NCI-H226 (cell line): ENCODE measurements at places on chromosomes 16 and 17.

- DNase-seq, result no peak
Measured at GRCh38 chr17:83036666-83037065, 42.7 kb upstream of the METRNL start.

DNA sequence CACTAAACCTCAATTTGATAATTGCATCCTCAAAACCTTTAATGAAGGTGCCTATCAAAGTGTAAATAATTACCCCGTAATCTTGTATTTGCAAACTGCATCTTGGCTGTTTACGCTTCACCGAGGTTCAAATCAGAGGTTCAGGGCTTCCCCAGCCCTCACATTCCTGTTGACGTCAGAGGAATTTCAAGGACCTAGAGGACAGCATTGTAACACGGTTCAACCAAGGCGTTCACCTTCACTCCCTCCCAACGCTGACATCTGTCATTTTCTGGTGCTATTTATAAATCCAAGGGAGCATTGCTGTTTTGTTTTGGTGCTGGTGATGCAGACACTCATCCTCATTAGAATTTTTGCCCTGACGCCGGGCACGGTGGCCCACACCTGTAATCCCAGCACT is 691.6 kb upstream of the RBFOX1 start:
- no peak for DNase-seq

DNA sequence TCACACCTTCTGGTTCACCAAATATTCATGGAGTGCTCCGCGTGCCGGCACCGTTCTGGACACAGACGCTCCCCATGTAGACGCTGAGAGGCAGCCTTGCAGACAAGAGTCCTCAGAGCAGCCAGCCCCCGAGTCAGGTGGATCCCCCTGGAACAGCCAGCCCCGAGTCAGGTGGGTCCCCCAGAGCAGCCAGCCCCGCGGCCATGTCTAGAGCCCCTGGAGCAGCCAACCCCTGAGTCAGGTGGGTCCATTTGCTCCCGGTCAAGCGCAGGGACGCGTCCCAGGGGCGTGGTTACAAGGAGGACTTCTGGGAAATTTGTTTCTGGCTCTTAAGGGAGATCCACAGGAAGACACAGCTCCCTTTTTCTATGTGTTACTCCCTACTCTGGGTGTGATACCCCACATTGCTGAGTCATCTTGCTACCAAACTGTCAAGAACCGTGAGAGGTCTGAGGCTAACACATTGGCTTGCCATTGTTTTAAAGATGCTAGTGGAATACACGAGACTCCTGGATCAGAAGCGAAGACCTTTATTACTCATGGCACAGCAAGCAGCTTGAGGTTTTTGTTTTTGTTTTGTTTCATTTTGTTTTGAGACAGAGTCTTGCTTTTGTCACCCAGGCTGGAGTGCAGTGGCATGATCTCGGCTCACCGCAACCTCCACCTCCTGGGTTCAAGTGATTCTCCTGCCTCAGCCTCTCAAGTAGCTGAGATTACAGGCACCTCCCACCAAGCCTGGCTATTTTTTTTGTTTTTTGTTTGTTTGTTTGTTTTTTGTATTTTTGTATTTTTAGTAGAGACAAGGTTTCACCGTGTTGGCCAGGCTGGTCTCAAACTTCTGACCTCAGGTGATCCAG is 43.3 kb upstream of the CBFA2T3 start:
- DNase-seq, result no peak

GRCh38 chr16:19948186-19949104 is 63.8 kb upstream of the GPRC5B start:
- DNase-seq, result no peak

GRCh38 chr16:25867041-25867440 is 175.3 kb downstream of the HS3ST4 start:
- no peak for DNase-seq

DNA sequence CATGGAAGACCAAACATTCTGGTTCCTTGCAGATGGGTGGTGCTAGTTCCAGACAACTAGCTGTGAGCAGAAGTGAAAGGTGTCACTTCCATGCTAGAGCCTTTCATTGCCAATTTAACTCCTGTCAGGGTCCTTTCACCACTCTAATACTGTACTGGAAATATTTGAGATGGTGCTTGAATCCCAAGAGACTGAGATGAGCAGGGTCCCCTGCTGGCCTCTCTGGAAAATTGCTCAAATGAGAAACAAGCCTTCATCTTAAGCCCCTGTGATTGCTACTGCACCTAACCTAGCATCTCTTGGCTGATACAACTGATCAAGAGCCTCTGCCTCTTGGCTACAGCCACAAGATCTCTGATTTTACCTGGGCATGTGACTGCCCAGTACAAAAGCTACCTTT is 7.4 kb upstream of the VAC14 start:
- no peak for DNase-seq

DNA sequence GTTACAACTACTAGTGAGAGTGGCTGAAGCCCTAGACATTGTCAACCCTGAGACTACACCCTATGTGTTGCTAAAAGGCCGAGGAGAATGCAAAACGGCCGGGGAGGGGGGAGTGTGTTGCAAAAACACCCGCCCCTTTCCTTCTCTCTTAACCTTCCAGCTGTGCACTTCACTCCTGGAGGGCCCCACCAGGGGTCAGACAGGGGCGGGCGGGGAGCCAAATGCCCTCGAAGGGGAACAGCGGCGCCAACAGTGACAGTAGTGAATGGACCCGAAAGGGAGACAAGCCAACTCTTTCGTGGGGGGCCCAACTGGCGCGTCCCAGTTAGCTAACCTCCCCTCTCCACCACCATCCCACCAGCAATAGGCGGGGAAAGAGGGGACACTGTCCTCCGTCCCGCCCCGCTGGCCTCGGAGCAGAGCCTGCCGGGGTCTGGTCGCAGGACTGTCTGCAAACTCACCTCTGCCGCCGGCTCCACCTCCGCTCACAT is 352 bp downstream of the MARF1 start:
- DNase-seq, result no peak

DNA sequence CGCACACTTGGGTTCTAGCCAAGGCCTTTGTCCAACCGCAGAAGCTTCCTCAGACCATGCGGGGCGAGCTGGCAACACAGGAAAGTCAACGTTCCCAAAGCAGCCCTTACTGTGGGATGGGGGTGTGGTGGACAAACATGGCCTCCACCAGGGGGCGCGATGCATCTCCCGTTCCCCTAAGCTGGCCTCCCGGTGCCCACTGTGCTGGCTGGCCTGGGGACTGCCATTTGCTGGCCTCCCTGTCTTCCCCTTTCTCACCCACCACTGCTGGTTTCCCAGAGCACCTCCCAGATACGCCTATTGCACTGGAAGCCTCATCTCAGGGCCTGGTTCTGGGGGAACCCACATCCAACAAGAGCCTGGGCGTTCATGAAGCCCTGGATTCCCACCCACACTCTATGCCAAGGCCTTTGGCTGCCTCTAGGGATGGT is 145.3 kb downstream of the IRF8 start:
- no peak for DNase-seq

- no peak for DNase-seq
Measured at GRCh38 chr16:10964891-10965326, 20.5 kb downstream of the CLEC16A start.

- DNase-seq, result peak; percentile 99
Measured at GRCh38 chr17:37813751-37814150, 68.9 kb upstream of the HNF1B start.

DNA sequence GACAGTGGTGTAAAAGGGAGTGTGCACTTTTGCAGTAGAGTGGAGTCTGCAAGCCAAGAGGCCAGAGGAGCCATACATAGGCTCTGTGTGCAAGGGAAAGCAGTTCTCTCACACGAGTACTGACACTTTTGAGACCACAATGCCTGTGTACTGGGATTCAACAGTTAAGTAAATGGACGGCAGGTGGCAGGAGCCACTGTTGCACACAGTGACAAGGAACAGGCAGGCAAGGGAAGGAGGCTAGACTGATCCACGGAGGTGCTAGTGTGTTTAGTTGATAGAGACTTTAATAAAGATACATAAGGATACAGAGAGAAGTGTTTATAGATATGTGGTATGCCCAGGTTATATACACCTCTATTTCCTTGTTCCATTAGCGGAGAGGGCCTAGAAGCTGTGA is 67.0 kb downstream of the MPRIP start:
- DNase-seq, result no peak

- no peak for DNase-seq
Measured at GRCh38 chr16:30892670-30893416, 1.0 kb downstream of the BCL7C start.

DNA sequence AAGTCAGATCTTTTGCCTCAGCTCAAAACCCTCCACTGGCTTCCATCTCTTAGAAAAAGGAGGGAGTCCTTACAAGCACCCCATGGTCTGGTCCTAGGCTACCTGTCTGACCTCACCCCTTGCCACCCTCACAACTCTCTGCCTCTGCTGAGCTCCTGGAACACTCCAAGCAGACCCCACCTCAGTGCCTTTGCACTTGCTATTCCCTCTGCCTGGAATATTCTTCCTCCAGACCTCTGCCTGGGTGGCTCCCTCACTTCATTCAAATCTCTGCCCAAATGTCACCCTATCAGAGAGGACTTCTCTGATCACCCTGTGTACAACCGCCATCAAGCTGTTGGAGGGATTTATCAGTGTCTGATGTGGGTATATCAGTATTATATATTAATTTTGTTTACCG is 37.4 kb downstream of the PMFBP1 start:
- no peak for DNase-seq

DNA sequence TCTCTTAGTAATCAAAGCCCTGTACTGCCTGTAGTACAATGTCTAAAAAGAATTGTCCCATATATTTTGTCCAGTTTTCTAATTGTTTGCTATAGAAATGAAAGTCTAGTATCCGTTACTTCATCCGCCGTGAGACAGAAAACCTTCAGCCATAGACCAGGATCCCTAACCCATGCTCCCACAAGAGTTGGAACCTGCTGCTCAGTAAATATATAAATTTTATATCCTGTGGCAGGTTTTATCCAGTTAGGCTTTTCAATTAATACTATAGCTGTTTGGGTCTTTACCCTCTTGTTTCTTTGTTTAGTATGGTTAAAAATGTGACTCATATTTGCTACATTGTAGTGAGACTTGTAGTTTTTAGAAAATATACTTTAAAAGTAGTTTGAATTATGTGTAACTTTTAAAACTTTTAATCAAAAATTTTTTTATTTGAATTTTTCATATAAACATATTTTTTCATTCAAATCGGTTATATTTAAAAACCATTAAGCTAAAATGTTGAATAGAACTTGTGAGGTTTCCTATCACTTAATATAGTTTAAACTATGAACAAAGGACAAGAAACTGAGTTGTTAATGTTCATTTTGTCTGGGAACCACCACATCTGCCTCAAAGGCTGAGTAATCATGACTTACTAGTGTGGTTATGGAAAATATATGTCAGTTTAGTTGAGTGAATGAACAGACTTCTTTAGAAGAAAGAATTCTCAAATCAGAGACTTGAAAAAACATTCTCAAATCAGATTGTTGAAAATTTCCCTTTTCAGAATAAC is 54.8 kb downstream of the VMP1 start:
- DNase-seq, result peak; percentile 16

- DNase-seq, result peak; percentile 13
Measured at GRCh38 chr17:28173801-28174200, 131.3 kb downstream of the NLK start.

GRCh38 chr17:14352136-14352535 is 51.3 kb downstream of the HS3ST3B1 start:
- DNase-seq, result no peak

DNA sequence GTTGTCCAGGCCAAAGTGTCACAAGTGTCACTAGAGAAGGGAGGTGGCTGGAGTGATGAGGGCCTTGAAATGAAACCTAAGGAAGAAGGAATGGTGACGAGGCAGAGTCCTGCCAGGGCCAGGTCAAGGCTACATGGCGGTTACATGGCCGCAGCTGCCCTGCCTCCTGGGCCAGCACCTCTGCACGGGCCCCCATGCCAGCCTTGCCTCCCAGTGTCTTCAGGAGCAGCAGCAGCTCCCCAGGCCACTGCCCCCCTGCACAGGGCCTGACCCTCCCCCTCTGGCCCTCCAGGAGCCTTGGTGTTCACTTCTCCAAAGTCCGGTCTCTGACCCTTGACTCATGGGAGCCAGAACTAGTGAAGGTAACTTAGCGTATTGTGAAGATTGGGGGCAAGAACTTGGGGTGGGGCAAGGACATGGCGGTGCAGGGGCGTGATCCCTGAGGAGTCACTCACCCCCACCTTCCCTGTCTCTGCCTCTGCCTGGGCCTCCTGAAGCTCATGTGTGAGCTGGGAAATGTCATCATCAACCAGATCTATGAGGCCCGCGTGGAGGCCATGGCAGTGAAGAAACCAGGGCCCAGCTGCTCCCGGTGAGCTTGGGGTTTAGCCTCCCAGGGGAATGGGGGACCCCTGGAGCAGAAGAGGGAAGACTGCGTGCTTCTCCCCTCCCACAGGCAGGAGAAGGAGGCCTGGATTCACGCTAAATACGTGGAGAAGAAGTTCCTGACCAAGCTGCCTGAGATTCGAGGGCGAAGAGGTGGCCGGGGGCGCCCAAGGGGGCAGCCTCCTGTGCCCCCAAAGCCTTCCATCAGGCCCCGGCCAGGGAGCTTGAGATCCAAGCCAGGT is 4.1 kb upstream of the KCTD11 start:
- DNase-seq, result no peak

GRCh38 chr16:68356249-68356918 is 45.6 kb downstream of the PRMT7 start:
- no peak for DNase-seq

- DNase-seq, result no peak
Measured at GRCh38 chr16:88384222-88385111, 1.7 kb downstream of the ZNF469 start.

DNA sequence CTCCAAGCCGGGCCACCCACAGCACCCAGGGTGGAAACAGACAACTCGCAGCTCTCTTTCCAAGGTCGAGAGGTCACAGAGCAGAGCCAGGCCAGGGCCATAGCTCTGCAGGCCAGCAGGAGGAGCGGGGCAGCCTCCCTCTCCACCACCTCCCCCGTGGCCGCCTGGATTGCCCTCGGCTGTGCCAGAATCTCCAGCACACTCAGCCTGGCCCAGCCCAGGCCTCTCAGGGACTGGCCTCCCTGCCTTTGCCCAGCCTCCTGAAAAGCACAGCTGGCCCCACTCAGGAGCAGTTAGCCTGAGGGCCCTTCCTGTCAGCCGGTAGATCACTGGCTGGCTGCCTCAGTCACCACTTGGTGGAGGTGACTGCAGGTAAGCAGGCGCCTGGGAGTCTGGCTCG is 85.8 kb upstream of the SEC14L1 start:
- DNase-seq, result no peak

DNA sequence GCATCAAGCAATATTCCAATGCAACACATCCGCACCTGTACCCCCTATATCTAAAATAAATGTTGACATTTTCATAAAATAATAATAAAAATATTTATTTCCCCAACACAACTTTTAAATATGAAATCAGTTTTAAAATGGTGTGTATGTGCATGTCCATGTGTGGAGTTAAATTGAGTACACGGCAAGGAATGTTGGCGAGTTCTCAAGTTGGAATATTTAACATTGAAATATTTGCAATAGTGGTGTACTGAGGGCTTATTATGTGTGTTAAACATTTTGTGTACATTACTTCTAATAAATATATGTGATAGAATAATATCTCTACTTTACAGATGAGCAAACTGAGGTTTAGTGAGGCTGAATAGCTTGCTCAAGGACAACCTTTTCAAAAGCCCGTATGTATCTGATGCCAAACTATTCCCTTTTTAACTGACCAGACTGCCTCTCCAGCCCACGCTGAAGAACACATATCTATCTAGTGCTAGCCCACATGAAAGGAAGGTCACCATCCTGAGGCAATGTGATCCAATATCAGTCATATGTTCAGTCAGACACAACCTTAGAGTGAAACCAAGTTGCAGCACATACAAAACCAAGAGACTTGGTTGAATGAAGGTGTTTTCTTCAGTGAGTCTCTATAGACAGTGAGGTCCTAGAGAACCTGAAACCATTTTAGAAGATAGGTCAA is 192.2 kb upstream of the CDH11 start:
- no peak for DNase-seq
